ENCODE measurements at places on chromosomes 16 and 17. TPM values are rescaled to one million over a fixed set of nuclear protein-coding genes. Genes with fewer than 3 reads are reported as not detected.

The MGAT5B gene
- total RNA-seq: 54.8 TPM

DNA sequence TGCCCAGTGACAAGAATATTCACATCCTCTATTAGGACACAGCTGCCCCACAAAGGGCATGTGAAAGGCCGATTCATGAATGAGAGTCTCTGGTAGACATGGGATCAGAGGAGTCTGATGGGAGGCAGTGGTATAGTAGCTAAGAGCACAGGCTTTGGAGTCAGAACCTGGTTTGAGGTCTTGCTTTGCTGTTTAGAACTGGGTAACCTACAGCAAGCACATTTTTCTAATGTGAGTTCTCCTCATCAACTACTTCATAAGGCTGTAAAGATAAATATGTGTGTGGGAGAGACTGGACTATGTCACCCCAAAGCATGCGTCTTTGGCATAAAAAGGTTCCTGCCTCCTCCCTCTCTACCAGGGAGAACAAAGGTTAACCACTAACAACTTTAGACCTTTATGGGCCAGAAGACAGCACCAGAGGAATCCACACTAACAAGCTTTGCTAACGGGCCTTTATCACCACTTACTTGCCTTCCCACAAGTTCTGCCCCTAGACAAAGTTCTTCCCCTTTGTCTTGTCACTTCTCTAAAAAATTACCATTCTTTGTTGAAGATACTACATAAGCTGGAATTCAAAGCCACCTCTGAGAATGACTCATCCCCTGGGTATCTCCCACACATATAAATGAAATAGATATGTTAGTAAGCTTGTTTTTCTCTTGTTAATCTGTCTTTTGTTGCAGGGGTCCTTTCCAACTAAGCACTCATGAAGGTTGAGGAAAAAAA, 21.1 kb downstream of the CDR2 start:
- peak; percentile 13 for DNase-seq

The EIF3C gene
- 186 TPM for total RNA-seq

The TBX6 gene
- total RNA-seq: 0.24 TPM

The ABCC11 gene
- total RNA-seq: 1.5 TPM

DNA sequence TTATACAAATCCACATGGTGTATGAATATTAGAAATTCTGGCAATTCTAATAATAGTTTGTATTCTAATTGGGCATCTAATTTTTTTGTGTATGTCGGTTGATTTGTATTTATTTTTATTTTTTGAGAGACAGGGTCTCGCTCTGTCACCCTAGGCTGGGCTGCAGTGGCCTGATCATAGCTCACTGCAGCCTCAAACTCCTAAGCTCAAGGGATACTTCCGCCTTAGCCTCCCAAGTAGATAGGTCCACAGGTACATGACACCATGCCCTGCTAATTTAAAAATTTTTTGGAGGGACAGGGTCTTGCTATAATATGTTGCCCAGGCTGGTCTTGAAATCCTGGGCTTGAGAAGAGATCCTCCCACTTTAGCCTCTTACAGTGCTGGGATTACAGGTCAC, 104.6 kb downstream of the TRIM37 start:
- no peak for DNase-seq

DNA sequence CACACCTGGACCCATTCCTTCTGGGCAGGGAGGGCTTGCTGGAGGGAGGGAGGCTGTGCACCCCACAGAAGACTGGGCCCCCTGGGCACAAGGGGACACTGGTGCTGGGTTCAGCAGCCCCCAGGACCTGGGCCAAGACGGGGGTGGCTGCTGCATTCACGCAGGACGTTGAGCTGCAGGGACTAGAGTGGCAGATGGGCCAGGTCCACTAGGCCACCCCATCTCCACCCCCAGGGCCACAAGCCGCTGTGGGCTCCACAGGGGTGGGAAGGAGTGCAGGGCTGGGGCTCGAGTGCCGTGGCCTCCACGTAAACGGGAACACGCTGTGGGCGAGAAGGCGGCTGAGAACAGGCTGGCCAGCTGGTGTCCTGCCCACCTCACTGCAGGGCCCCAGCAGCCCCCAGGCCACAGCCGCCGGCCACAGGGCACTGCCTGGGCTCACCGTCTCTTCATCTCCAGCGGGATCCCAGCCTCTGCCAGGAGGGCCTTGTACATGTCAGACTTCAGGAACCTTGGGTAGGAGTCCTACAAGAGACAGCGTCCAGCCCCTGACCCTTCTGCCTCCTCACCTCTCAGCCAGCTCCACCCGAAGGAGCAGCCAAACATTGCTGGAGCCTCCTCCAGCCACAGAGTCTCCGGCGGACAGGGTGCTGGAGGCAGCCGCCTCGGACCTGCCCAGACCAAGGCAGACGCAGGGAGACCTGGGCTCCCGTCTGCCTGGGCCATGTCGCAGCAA, 6.5 kb downstream of the RGS11 start:
- DNase-seq: no peak

The VWA3A gene
- not detected for total RNA-seq

The LHX1 gene
- total RNA-seq: 1.2 TPM

DNA sequence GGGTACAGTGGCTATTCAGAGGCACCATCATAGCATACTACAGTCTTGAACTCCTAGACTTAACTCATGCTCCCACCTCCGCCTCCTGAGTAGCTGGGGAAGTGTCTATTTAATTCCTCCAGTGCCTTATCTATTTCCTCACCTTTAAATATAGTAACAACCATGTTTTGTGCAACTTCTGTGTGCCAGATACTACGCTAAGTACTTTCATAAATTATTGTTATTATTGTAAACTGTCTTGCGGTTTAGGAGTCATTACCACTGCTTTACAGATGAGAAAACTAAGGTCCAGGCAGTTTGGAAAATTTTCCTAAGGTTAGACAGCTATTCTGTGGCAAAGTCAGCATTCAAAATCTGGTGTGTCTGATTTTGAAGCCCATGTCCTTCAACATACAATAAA, 359.1 kb upstream of the XYLT1 start:
- no peak for DNase-seq

DNA sequence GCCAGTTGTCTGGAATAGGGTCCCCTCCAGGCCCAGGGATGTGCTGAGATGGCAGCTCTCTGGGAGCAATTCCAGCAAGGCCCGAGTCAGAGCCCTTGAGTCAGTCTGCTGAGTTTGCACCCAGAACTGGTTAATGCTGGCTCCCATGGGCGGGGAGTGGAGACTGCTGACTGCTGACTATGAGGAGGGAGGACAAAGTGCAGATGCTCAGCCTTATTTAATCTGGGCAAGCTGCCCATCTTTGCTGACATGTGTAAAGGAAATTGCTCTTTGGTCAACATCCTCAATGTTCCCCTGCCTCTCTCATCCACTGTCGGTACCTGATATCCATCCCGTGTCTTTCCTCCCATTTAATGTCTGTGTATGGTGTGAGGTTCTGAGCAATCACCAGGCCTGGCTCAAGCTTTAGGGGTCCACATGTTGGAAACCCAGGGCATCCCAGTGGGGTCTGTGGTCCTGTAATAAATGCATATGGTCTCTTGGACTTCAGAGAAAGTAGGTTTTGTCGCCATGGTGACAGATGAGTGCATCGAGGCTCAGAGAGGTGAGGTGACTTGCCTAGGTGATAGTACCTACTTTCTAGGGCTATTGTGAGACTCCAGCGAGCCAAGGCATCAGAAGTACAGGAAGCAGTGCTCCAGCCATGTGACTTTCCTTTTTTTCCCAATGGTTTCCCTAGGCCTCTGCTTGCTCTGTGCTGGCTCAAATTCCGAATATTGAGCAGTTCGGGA, 20.0 kb upstream of the RNF135 start:
- DNase-seq: no peak

The LRRC59 gene
- 174 TPM for total RNA-seq

DNA sequence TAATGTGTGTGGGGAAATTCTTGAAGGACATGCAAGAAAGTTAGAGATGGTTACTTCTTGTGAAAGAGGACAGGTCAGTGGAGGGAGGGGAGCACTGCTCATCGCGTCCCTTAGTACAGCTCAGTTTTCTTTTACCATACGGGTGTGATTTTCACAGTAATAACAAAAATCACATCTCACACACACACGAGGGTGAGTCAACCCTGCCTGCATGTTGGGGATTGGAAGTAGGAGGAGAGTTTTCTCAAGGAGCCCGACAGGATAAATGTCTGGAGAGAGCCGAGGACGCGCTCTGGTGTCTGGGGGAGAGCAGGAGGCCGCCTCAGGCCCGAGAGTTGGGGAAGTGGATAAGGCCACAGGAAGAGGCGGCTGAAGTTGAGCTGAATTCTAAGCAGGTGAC, 16.4 kb downstream of the PLCD3 start:
- DNase-seq: no peak

The KCNJ18 gene
- total RNA-seq: not detected

The KRT15 gene
- 0.13 TPM for total RNA-seq

The DPEP2 gene
- not detected for total RNA-seq

The PRAC1 gene
- not detected for total RNA-seq

DNA sequence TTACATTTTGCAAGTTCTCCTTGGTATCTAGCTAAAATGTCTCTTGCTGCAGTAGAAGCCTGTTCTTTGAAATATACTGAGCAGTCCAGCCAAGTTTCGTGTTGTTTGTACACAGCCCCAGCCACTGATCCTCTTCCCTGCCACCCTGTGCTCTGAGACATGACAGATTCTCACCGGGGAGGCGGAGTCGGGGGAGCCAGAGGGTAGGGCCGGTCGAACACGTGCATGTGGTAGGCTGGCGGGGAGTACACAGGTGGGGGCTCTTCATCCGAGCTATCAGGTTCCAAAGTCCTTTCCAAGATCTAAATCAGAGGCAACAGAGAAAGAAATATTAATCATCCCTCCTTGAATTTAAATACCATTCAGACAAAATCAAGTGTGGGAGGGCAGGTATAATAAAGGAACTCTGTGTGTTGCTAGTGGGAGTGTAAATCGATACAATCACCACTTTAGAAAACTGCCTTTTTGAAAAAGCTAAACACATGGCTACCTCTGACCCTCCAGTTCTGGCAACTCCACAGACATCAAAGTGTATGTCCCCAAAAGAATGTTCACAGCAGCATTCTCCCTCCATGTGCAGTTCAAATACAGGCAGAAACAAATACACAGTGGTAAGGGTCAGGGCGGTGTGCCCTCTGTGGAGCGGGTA, 29.7 kb upstream of the MRPS23 start:
- DNase-seq: no peak

- DNase-seq: peak; percentile 91
Observed at GRCh38 chr16:102060-102855, 24.2 kb downstream of the MPG start.

DNA sequence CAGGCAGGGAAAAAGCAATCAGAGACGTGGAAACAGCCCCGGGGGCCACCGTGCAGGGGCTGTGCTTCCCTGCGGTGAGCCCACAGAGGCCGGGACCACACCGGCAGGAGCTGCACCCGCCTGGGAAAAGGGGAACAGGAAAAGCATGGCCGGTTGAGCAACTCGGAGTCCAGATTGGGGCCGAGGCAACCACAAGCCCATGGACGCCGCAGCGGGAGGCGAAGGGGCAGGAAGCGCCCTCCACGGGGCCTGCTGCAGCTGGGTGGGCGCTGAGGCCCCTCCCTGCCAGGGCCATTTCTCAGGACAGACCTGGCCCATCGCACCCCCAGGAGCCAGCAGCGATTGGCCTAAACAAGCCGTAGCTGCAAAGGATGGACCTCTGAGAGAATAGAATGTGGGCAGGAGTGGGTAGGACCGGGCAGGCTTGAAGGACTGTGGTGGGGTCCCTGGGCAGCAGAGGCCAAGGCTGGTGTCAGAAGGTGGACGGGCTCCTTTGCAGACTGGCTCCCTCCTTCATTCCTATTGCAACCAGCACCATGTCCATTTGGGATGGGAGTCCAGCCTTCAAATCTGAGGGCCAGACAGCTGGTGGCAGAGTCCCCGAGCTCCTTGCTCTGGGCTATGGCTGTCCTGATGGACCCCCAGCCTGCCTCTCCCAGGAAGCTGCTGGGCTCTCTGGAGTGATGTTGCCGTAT, 30.4 kb downstream of the COX4I1 start:
- DNase-seq: no peak

- DNase-seq: no peak
Observed at GRCh38 chr17:19497624-19498023, 36.0 kb upstream of the SLC47A1 start.

The PRR15L gene
- not detected for total RNA-seq

The HS3ST3A1 gene
- total RNA-seq: 0.11 TPM

- DNase-seq: no peak
Observed at GRCh38 chr17:3710951-3711383, 12.7 kb upstream of the HASPIN start.

The KRT24 gene
- not detected for total RNA-seq

The KRTAP9-2 gene
- total RNA-seq: not detected

The KCNJ2 gene
- total RNA-seq: 1.2 TPM

DNA sequence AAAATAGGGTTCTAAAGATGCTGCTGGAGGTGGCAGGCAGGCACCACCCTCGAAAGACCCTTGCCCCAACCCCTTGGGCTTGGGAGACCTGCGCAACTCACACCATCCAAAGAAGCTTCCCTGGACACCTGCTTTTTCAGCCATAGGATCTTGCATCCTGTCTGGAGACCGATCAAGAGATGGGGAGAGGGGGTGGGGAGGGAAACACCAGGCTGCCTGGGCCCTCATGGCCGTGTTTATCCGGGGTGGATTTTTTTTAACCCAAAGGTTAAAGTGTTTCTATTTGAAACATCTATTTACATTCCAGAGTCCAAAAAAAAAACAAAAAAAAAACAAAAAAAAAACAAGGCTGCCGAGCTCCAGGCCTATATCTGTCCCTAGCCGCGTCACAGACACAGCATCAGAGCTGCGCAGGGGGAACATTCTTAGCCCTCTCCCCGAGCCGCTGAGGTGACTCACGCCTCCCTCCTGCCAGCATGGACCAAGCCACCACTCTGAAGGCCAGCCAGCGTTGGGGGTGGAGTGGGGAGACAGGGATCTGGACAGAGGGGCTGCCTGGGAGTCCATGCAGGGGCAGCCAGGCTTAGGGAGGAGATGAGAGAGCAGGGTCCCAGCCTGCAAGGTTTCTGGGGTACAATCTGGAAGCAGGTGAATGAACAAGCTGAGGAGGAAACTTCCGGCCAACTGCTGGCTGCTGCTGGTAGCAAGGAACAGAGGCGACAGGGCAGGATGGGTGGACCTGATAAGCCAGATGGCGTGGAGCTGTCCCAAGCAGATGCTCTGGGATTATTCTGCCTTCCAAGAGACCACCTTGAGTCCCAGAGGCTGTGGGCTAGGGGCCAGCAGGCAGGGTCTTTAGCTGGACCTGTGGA, 14.8 kb downstream of the HDAC5 start:
- no peak for DNase-seq

GRCh38 chr16:82195917-82196494, 26.0 kb upstream of the MPHOSPH6 start:
- no peak for DNase-seq

DNA sequence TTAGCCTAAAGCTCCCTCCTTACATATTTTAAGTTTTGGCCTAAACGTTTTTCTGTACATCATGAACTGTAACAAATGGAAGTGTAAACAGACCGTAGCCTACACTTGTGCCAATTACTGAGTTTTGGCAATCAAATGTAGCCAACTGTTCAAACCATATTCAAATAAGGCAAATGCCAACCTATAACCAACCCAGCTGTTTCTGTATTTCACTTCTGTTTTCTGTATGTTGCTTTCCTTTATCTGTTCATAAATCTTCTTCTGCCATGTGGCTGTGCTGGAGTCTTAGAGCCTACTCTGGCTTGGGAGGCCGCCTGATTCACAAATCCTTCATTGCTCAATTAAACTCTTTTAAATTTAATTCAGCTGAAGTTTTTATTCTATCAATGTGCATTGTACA, 6.9 kb upstream of the C16orf78 start:
- no peak for DNase-seq

The NATD1 gene
- total RNA-seq: 2.7 TPM

The PPP1R27 gene
- total RNA-seq: 0.56 TPM

- no peak for DNase-seq
Observed at GRCh38 chr16:79609861-79610260, 9.3 kb upstream of the MAF start.

The ACE gene
- not detected for total RNA-seq

Data from SK-MEL-5 (cell line).